Esophagus squamous epithelium (tissue), 5 donors: ENCODE measurements at places on chromosomes 2 and 18.

DNA sequence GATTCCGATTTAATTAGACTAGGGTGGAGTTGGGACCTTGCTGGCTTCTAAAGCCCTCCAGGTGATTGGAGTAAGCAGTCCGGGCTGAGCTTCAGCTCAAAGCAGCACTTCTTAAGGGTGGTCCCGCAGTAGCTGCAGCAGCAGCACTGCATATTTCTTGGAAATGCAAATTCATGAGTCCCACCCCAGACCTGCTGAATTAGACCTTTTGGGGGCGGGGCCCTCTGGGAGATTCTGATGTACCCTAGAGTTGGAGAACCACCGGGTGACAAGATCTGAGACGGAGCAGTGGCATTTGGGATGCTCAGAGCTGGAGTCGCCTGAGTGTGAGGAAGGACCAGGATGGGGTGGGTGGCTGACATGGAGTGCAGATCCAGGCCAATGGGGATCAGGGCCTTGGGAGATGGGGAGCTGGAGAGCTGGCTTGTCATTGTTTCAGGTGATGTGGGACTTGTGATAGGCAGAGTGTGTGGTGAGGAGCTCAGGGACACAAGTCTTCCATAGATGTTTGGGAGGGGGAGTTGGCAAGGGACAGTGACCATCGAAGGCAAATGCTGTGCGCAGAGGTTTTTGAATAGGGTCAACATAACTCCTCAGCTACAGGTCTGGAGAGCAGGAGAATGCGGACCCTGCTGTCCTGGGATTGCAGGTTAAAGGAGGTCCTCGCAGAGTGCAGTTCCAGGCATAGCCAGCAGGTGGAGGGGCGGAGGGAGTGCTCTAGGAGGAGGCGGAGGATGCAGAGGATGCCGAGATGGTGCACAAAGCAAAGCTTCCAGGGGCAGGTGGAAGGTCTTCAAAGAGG lies 130.9 kb upstream of the RAB12 start:
- no peak for DNase-seq

DNA sequence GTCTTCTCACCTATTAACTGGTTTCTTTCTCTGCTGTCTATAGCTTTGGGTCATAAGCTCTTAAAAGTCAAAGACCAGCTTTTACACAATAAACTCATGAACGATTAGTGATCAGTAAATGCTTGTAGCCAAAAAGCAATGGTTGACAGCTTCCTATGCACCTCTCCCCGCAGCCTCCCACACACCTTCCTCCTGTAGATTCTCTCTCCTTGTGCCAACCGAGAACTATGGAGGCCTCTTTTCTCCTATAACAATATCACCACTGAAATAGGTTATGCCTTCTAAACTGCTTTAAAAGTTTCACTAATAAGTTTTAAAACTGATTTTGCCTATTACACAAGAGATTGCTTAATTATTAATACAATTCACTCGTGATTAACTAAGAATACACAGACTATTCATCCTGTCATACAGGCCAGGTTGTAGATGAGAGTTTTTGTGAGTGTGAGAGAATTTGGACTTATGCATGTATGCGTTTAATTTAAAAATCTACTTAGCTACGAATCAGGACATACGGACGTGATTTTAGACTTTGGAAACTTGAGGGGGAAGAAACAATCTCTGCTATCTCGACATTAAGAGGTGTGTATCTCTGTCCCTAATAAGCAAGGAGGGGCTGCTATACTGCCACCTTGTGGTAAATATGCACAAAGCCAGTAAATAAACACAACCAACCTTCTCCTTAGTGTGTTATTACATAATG lies 229.1 kb upstream of the RBBP8 start:
- no peak for DNase-seq

GRCh38 chr2:177165061-177165583 lies 47.5 kb upstream of the HNRNPA3 start:
- no peak for DNase-seq

DNA sequence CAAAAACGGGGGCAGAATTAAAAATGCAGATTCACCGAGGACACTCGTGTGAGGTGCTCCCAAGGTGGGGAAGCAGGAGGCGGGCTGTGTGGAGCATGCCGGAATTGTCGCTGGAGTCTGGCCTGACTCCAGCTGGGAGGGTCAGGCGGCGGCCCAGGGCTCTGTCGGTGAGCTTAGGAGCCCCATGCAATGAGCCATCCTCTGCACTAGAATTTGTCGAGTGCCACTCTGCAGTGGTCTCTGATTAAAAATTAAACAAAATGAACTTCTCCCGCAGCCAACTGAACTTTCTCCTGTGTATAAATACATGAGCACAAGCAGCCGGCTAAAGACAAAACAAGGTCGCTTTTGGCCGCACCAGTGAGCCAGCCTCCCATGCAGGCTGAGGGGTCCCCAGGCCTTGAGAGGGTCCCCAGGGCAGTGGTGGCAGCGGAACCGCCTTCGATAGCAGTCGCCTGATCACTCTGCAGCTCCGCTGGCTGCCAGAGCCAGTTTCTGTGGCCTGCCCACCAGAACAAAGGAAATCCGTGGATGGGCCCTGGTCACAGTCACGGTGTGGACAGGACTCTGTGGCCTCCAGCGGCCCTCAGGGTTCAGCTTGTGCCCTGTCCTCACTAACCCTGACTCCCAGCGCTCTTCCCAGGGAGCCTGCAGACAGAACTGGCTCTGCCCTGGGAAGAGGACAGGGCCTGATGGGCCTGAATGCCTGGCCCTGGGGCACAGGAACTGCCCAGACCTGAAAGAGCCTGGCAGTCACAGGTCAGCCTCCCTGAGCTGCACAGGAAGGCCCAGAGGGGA lies 201.3 kb downstream of the EIPR1 start:
- DNase-seq, result no peak
